Stimulated activated CD4-positive, alpha-beta T cell treated with anti-CD3 and anti-CD28 coated beads, Interleukin-1b, Interleukin-23, amount 100 ng/mL, for 4 hours (primary cell): ENCODE measurements at places on chromosomes 2 and 18.

- DNase-seq: no peak
These were observed 26.6 kb upstream of the ITGA4 start for GRCh38 chr2:181430406-181431118.

DNA sequence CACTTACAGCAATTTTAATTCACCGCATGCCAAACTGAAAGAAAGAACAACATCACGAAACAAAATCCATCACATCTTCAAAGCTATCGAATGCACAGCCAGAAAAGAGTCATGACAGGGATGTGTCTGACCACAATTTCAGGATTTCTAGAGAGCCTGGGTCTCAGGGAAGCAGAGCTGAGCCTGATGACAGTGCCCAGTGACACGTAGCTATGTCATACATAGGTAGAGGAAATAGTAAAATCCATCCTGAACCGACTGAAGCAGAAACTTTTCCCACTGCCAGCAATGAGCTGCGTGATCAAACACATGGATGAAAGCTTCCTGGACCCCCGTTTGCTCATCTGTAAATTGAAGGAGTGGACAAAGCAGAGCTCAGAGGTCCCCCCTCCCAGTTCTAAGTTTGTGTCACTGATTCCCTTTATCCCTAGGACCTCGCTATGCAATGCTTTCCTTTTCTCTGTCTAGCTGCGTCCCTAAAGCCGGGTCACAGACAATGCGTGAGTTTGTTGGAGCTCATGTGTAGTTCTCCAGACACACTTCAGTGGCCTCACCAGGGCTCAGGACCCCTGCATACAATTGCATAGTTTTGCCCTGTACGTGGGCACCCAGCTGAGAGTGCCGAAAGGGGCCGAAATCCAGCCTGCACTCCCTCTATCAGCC is 37.6 kb downstream of the CCBE1 start:
- no peak for DNase-seq

GRCh38 chr2:200172944-200173581 is 133.4 kb upstream of the SPATS2L start:
- DNase-seq: no peak

GRCh38 chr18:79982736-79983135 is 5.6 kb downstream of the TXNL4A start:
- no peak for DNase-seq

- DNase-seq: no peak
These were observed 231.8 kb upstream of the RBBP8 start for GRCh38 chr18:22701326-22701725.

GRCh38 chr2:23806201-23806600 is 120.7 kb downstream of the ATAD2B start:
- DNase-seq: no peak

GRCh38 chr2:10235099-10235908 is 67.4 kb upstream of the HPCAL1 start:
- DNase-seq: no peak

GRCh38 chr18:809985-810642 is 1.9 kb downstream of the YES1 start:
- DNase-seq: no peak

- no peak for DNase-seq
These were observed 2.3 kb upstream of the ARHGEF33 start for GRCh38 chr2:38887347-38887746.

GRCh38 chr2:47499621-47500309 is 96.8 kb downstream of the MSH2 start:
- no peak for DNase-seq

GRCh38 chr2:42813763-42814162 is 21.4 kb upstream of the HAAO start:
- no peak for DNase-seq

DNA sequence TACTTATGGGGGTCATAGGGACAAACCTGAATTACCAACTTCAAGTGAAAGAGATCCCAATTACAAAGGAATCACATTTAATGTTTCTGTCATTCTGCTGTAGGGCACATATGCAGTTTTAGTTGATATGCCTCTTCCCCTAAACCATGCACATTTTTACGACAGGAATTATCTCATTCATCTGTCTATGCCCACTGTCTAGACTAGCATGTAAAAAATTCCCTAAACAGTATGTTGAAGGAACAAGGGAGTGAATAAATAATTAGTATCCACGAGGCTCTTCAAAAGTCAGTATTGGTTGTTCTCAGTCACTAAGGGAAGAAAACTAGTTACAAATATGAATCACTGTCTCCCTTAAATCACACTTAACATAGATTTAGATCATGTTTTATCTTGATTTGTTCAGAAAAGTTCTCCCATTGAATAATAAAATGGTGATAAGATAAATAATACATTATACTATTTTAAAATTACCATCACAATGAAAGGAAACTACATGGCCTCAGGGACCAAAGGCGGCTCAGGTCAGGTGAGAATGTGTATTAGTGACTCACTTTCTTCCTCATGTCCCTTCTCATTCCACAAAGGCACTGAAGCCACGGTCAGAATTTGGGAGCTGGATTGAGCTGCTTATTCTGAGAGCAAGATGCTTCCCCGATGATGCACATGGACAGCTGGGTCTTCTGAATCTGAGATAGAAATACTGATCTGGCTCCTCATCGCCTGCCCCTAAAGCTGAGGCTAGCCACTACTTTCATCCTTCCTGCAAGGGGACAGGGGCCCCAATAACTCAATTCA is 29.1 kb downstream of the DYM start:
- no peak for DNase-seq

DNA sequence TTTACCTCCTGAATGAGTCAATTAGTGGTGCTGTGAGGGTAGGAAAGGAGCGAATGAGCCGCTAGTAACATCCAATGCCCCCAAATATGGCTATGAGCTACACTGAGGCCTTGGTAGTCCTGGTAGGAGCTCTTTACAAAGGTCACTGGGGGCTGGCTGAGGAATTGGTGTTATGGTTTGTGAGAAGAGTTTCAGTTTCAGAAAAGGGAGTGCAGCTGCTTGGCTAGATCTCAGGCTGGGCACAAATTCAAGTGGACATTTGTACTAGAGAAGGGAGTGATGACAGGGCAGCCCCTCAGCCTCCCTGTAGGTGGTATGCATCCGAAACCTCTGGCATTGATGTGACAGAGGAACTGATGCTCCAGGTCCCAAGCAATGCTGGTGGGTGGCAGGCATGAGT is 13.9 kb upstream of the PAIP2B start:
- DNase-seq: no peak

DNA sequence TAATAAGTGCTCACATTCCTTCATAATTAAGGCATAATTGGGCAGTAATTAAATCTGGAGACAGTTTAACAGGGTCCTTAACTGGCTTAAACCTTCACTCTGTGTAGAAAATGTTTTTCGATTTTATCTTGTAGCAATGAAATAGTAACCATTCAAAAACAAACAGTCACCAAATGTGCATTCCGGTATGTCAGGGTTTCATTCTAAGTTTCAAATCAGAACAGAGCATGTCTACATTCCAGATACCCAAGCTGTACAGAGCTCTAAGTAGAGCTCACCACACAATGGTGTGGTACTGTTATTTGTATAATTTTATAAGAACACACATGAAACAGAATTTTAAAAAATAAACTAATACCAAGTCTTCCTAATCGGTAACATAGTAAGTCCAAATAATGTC is 52.6 kb downstream of the SMAD2 start:
- DNase-seq: no peak

- DNase-seq: no peak
These were observed 50.5 kb downstream of the LAMA1 start for GRCh38 chr18:7066965-7067555.

DNA sequence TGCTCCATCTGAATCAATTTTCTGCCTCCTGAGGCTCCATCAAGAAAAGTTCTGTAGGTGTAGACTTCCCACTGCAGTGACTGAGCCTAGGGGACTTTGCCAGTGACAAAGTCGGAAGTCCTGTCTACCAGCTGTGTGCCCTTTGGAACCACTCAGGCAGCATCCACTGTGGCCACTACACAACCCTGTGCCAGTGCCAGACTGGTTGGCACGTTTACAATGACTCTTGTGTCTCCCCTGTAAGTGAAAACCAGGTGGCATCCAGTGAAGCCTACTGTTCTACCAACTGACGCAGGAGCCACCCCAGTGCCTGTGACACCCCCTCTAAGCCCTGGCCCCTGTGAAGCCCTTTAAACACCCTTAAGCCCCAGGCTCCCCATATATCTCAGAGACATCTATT is 132.1 kb upstream of the SERPINE2 start:
- DNase-seq: no peak

DNA sequence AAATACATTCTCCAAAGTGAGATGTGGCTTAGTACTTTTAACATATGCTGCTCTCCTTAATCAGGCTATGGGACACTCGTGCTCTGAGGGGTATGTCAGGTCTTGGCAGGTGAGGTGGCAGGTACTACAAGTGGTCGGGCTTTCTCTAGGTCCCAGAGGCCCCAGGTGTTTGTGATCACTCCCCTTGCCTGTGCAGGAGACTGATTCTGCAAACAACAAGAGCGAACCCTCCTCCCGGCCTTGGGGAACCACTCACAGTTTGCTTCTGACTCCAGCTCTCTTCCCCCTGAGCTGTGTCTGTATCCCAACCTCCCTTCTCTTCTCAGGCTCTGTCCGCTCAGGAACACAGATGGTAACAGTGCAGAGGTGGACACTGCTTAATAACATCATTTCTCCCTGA is 48.1 kb downstream of the ATOH8 start:
- no peak for DNase-seq

- no peak for DNase-seq
These were observed 85.4 kb upstream of the LINC00305 start for GRCh38 chr18:64234321-64234720.

DNA sequence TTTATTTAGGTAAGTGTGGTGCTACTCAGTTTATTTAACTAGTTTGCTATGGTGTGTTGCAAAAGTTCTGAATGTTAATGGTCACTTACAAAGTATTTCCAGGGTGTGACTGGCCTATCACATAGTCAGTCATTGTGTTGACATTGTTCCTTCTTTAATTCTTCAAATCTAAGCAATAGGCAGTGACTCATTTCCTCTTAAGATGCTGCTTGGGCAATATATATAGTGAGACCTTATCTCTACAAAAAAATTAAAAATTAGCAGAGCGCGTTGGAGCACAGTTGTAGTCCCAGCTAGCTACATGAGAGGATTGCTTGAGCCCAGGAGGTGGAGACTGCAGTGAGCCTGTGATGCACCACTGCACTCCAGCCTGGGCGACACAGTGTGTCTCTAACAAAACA is 5.8 kb upstream of the CCDC88A start:
- DNase-seq: no peak

DNA sequence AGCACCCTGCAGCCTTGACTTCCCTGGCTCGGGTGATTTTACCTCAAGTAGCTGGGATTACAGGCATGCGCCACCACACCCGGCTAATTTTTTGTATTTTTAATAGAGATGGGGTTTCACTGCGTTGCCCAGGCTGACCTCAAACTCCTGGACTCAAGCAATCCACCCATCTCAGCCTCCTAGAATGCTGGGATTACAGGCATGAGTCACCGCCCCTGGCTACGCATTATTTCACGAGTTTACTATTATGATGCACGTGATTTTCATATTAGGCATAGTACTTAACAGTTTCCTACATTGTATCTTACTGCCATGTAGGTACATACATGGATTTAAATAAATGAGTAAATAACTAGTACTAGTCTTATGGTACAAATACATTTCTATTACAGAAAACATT is 4.4 kb downstream of the DYNC2LI1 start:
- no peak for DNase-seq

DNA sequence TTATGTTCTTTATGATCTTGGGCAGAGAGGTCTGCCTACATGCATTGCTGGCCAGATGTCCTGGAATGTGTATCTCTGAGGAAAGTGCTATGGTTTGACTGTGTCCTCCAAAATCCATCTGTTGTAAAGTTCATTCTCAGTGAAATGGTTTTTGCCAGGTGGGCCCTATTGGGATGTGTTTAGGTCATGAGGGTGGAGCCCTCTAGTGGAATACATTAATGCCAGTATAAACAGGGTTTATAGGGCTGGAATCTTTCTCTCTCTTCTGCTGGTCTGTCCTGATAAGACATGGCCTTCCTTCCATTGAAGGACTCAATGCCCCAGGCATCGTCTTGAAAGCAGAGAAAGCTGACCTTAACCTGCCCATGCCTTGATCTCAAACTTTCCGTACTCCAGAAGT is 258.5 kb downstream of the RPIA start:
- DNase-seq: no peak

DNA sequence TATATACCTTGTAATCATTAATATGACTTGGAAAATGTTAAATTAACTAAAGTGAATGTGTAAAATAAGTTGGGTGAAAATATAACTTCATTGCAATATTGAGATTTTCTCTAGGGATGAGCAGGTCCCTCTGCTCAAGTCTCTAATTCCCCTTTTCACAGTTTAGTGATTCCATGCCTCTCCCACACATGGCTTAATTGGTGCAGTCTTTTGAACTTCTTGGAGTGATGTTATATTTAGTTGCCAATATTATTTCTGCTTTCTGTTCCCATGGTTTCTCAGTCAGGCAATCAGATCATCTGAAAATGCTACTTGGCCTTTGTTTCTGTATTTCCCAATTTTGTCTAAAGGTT is 233.7 kb upstream of the SPOPL start:
- no peak for DNase-seq

DNA sequence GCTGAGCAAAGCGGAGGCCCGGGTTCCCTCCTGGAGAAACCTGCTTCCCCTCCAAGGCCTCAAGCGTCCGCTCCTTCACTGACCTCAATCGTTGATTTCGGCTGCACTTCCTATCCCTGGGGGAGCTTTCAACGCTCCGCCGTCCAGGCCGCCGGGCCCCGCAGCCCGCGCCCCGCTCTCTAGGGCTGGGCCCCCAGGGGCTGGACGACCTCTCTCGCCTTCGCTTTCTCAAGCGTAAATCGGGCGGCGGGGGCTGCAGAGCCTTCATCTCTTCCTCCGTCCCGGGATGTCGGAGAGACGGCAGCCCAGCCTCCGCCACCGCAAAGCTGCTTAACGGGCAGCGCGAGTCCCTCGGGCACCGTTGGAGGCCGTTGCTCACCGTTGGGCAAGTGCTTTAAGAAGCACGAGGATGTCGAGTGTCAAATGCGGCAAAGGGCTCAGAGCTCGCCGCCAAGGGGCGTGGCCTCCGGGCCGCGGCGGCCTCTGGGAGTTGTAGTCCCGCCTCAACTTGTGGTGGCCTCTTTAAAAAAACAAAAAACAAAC is 8.5 kb downstream of the HES6 start:
- peak; percentile 69 for DNase-seq

DNA sequence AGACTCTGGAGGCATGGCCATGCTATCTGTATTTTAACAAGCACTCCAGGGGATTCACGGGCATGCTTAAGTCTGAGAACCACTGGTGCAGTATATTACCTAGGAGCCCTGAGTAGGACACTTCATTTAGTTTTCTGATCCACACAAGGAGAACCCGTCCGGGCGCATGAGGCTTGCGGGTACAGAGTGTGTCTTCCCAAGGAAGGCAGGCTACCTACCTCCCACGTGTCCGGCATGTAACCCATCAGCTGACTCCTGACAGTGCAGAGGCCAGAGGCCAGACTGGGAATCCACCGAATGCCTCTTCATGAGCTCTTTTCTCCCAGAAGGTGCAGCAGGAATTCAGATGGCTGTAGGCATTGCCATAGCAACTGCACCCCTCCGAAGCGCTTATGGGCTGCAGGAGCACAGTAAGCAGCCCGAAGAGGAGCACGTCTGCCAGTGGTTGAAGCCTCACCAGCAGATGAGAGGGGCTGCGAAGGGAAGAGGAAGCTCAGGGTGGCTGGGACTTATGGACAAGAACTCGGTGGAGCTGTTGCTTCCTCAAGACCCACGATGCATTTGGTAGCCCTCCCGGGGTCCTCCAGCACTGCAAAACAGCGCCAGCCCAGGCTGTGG is 33.8 kb upstream of the DNMT3A start:
- no peak for DNase-seq
